LHCN-M2 (cell line): ENCODE measurements at places on chromosomes 7 and 10. TPM values are rescaled to one million over a fixed set of nuclear protein-coding genes. Genes with fewer than 3 reads are reported as not detected.

DNA sequence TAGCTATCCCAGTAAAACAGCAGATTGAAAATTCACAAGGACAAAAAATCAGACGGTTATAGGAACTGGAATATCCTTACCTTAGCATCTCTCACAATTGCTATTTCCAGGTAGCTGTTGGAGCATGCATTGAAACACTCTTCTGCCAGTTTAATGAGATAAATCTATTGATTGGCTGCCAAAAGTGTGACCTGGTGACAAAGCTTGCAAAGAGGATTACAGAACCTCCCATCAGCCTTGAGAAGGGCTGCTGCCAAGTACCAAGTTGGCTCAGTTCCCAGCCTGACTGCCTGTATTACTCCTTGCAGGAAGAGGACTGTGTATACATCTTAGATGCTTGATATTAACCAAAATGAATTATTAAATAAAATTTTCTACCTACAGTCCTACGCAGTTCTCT, 5.1 kb downstream of the PRLHR start:
- DNase-seq, result no peak

GRCh38 chr10:116001262-116001857, 271.6 kb downstream of the GFRA1 start:
- no peak for DNase-seq

Gene TMEM213
- total RNA-seq, result not detected in 2 replicates

GRCh38 chr10:104255311-104255981, 754 bp downstream of the GSTO1 start:
- DNase-seq, result peak; percentile 77

- no peak for DNase-seq
Measured at GRCh38 chr10:18523025-18523424, 128.4 kb downstream of the NSUN6 start.

- no peak for DNase-seq
Measured at GRCh38 chr7:2024567-2024918, 208.2 kb downstream of the MAD1L1 start.

- DNase-seq, result no peak
Measured at GRCh38 chr10:35592441-35592840, 12.7 kb upstream of the GJD4 start.

Gene GPR22
- total RNA-seq, result not detected in 2 replicates

- DNase-seq, result no peak
Measured at GRCh38 chr10:87531908-87532622, 27.4 kb downstream of the MINPP1 start.

Gene TMEM270
- not detected in 2 replicates for total RNA-seq

- no peak for DNase-seq
Measured at GRCh38 chr10:71138166-71138830, 74.1 kb upstream of the UNC5B start.

DNA sequence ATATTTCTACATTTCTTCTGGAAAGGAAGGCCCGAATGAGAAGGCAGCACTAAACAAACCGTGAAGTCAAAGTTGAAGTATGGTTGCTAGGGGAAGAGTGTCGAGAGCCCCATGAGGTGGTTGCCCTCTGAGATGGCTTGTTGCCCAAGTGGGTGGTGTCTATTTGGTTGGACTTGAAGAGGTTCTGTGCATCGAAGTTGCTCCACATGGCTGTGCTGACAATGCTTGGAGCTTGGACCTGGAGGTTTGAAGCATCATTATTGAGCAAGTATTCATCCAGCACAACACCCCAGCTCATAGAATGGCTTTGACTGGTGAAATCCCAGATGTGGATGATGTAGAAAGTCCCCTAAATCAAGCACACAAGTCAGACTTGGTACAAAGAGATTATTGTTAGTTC, 165.2 kb upstream of the CDCA7L start:
- no peak for DNase-seq

- peak; percentile 48 for DNase-seq
Measured at GRCh38 chr7:122975341-122975740, 20.2 kb downstream of the TAS2R16 start.

DNA sequence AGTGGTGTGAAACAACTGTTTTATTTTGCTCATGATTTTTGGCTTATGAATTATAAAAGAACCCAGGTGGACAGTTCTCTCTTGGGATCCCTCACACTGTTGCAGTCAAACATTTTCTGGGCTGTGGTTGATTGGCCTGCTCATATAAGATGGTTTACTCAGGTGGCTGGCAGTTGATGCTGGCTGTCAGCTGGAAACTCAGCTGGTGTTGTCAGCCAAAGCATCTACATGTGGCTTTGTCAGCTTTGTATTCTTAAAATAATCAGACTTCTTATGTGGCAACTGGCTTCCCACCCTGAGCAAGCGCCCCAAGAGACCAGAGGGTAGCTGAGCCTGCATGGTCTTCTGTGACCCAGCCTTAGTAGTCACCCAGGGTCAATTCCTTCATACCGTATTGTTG, 534.7 kb downstream of the NRG3 start:
- DNase-seq, result no peak

Gene IFIT1B
- not detected in 2 replicates for total RNA-seq

Gene MYPN
- total RNA-seq, result 31.8 and 32.7 TPM in 2 replicates

DNA sequence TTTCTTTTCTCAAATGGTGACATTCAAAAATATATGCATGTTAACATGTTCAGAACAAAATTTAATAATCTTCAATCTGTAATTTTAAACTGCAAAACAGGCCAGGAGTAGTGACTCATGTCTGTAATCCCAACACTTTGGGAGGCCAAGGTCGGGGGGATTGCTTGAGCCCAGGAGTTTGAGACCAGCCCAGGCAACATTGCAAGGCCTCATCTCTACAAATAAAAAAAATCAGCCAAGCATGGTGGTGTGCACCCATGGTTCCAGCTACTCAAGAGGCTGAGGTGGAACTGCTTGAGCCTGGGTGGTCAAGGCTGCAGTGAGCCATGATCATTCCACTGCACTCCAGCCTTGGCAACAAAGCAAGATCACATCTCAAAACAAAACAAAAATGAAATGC, 394.3 kb downstream of the PARD3 start:
- DNase-seq, result no peak

- DNase-seq, result peak; percentile 9
Measured at GRCh38 chr10:62189131-62189530, 79.5 kb downstream of the RTKN2 start.

GRCh38 chr10:1048349-1048731, 579 bp downstream of the IDI1 start:
- no peak for DNase-seq

Gene IPMK
- total RNA-seq, result 6.8 and 7.6 TPM in 2 replicates

DNA sequence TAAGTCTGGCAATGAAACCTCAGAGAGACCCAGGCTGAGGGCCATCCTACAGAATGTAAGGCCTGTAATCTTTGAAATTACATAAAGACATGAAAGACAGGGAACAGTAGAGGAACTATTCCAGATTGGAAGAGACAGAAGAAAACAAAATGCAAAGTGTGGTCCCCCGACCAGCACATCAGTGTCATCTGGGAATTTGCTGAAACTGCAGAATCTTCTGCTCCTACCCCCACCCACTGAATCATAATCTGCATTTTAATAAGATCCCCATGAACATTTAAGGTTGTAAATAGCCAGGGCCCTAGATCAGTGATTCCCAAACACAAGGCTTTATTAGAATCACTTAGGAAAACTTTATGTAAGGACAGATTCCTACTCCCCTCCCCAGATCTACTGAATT, 154.4 kb downstream of the NOC3L start:
- no peak for DNase-seq

Gene LRGUK
- 0.23 and 0.83 TPM in 2 replicates for total RNA-seq

GRCh38 chr7:82397879-82398524, 45.6 kb downstream of the CACNA2D1 start:
- no peak for DNase-seq

DNA sequence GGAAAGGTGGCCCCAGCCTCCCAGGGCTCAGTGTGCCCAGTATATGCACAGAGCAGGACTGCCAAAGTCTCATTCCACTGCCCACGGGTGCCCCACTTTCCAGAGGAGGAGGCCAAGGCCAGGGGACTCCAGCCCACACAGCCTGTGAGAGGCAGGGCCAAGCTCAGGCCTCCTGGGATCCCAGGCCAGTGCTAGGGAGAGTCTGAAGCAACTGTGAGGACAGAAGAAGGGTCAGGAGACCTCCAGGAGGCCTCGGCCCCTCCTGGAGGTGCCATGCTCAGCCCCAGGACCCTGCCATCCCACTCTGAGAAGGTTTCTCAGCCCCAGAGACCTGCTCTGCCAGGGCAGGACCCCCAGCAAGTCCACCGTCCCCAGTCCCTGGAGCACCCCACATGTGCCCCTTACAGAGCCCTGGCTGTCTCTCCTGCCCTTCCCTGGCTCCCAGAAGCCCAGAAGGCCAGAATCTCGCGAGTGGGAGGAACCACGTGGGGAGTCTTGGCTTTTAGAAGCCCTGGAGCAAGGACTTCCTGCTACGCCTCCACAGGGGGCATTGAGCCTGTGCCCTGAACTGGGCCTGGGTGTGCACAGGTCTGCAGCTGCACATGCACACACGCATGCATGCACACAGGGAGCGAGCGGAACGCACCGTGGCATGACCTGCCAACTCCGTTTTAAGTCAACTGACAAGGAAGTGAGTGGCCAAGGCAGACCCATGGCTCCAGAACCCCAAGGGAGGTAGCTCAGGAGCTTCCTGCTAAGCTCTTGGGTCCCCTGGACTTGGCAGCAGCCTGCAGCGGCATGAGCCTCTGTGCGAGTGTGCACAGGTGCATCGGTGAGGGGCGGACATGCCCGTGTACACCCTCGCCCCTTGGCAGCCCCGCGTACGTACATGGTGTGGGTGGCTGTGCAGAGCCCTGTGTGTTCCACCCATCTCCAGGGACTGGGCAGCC, 33.6 kb downstream of the ZCCHC24 start:
- no peak for DNase-seq

Gene EVX1
- not detected in 2 replicates for total RNA-seq

Gene MICU1
- total RNA-seq, result 57.1 and 58.2 TPM in 2 replicates

Gene SUGCT
- 23.3 and 29.0 TPM in 2 replicates for total RNA-seq

DNA sequence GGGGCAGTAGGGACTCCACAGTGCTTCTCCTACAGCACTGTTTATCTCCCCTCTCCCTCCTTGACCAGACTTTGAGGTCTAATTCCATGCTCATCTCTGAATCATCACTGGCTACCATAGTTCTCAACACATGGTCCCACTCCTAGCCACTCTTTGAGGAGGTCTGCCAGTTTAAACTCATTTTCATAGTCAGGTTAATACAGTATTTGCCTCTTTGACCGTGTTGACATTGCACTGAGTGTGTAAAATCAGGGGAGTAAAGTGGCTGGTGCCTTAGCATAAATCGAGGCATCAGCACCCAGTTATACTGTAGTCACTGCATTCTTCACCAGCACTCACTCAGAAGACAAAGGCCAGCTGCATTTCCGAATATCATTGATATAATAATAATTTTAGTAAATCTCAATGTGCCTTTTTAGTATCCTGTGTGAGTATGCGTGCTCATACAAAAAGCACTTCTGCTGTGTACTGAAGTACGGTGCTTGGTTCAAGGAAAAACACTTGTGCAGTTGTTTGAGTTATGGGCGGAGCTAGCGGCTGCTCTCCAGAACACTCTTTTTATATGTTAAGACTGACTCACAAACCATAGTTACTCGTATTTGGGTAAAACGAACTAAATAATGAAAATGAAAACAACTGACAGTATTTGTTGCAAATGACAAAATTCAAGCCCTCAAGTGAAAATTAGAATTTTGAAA, 89.7 kb downstream of the GALNT11 start:
- no peak for DNase-seq

Gene HYAL4
- not detected in 2 replicates for total RNA-seq

Gene UNC5B
- total RNA-seq, result 0.13 and 0.34 TPM in 2 replicates

DNA sequence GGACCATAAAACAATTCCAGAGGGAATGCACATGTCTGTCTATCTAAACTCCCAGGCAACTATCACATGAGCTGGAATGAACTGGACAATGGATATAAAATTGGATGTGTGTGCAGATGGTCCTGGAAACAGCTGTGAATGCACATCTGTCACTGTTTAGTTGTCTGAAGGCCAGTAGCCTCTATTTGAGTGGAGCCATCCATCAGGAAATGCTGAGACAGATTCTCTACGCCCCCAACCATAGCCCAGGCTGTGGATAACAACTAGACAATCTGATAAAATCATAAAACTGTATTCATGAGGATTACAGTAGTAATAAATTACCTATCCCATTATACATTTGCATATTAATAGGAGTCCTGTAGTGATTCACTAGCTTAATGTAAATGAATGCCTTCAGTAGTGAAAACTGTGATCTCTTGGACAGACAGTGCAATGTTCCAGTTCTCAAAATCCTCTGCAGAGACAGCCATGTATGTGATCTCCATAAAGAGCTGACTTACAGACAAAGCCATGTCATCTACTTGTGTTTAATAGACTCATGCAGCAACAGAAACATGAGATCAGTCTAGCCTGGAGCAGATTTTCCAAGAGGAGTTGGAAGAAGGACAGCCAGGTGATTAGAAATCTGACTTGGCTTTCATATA, 907.6 kb downstream of the KCNMA1 start:
- no peak for DNase-seq

- no peak for DNase-seq
Measured at GRCh38 chr7:151128716-151129115, 38.8 kb downstream of the GBX1 start.

Gene ST8SIA6
- total RNA-seq, result 0.32 and 0.57 TPM in 2 replicates

GRCh38 chr10:69910561-69910960, 108.9 kb downstream of the COL13A1 start:
- no peak for DNase-seq

Gene CXCL12
- 0.13 and 0.29 TPM in 2 replicates for total RNA-seq

Gene ABCC2
- 0.34 and 0.58 TPM in 2 replicates for total RNA-seq

DNA sequence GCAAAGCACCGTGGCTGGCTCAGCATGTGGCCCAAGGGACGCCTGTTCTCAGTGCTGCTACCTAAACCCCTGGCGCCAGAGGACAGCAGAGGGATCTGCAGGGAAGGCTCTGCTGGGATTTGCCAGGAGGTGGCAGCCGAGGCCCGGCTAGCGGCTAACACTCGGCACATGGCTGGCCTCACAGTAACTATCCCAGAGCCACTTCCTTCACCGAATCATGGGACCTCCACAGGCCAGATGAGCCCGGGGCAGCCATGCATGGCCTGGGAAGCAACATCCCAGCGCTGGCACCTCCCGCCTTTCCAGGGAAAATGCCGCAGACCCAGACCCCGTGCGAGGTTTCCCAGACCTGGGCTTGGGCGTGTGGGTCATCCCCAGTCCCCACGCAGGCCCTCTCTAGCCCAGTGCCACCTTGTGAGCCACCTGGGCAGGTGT, 36.4 kb downstream of the DPYSL4 start:
- DNase-seq, result peak; percentile 67

Gene FOXP2
- total RNA-seq, result 0.34 and 0.71 TPM in 2 replicates

Gene CAV1
- 1,409 and 1,463 TPM in 2 replicates for total RNA-seq
